Left lung (tissue), 14 donors: ENCODE measurements at places on chromosomes 2 and 18. TPM values are rescaled to one million over a fixed set of nuclear protein-coding genes. Genes with fewer than 3 reads are reported as not detected.

The SCG2 gene
- 0.71 TPM for total RNA-seq

- no peak for DNase-seq
Measured at GRCh38 chr2:148875387-148876051, 492 bp downstream of the KIF5C start.

GRCh38 chr2:27369471-27370025 lies 590 bp downstream of the EIF2B4 start:
- DNase-seq: peak; percentile 71

The PCARE gene
- total RNA-seq: 0.05 TPM

DNA sequence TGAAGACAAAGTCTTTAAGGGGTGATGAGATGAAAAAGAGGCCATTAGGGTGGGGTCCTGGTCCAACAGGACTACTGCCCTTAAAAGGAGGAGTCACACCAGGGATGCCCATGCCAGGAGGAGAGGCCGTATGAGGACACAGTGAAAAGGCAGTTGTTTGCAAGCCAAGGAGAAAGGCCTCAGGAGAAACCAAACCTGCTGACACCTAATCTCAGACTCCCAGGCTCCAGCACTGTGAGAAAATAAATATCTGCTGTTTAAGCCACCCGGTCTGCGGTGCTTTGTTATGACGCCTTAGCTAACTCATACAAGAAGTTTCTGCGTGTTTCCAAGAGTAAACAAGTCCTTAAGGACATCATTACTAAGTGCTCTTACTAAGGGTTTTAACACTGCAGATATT lies 93.6 kb downstream of the DNER start:
- DNase-seq: no peak

GRCh38 chr18:79108549-79109215 lies 39.5 kb downstream of the ATP9B start:
- no peak for DNase-seq

The LNPK gene
- 38.0 TPM for total RNA-seq

GRCh38 chr2:42192652-42193566 lies 23.8 kb downstream of the EML4 start:
- DNase-seq: no peak

DNA sequence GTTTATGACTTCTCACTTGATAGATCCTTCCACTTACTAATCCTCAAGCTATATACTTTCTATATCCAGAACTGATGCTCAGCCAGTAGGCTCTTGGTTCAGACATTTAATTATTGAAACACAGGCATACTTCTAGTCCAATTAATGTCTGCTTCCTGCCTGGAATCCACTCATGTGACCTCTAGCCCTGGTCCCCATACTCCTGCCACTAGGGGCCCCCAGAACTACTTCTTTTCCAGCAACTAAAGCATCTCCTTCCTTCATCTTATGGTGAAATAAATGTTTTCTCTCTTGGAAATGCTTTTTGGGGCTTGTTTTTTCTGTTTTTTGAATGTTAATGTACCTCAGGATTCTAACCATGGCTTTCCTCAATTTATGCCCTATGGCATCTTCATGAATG lies 527.6 kb downstream of the SATB2 start:
- DNase-seq: no peak

DNA sequence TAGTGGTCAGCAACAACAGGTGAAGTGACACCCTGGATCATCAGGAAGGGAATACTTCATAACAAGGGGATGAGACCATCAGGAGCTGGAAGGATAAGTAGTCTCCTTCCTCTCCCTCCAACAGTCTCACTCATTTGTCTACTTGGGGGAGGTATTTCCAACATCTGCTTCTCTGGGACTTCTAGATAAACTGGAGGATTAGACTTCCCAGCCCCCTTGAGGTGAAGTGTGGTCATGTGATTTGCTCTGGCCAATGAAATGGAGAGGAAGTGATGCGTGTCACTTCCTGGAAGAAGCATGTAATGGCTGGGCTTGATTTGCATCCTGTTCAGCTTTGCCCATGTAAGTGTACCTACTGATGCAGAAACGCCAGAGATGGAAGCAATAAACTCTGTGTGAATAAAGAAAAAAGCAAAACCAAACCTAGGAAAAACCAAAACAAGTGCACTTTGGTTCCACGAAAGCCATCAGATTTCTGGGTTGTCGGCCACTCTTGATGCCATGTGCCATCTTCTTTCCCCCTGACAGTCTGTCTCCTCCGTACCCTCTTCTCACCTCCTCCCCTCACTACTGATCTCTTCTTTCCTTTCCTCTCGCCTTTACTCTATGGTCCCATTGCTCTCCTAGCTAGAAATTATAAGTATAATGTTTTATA lies 76.1 kb upstream of the DNMT3A start:
- no peak for DNase-seq

DNA sequence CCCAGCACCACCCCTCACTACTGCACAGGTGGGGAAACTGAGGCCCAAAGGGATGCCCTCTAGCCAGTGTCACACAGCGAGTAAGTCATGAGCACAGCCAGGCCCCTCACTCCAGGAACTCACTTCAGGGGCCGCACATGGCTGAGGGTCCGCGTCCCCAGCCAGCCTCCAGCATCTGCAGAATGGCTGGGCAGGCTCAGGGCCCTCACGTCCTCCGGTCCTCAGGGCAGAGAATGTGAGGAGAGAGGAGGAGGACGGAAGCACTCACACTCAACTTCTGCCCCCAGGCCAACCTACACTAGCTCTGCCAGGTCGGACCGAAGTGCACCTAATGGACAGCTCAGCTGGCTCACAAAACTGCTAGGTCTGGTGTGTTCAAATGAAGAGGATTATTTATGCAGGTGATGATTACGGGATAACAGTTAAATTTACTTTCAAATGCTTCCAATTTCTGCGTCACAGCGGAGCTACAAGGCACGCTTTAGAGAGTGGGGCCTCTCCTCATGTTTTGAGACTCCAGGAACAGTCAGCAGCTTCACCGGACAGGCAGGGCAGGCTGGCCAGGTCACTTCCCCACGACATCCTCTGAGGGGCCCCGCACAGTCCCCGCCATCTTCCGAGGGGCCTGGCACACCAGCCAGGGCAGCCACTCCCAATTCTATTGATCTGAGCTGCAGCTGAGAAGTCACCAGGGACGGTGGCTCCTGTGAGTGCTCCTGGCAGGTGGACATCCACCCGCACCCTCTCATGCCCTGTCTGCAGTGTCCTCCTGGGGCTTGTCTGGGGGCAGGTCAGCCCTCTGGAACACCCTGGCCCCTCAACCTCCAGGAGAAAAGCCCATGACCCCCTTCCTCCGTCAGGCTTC lies 26.5 kb downstream of the KIF1A start:
- no peak for DNase-seq

DNA sequence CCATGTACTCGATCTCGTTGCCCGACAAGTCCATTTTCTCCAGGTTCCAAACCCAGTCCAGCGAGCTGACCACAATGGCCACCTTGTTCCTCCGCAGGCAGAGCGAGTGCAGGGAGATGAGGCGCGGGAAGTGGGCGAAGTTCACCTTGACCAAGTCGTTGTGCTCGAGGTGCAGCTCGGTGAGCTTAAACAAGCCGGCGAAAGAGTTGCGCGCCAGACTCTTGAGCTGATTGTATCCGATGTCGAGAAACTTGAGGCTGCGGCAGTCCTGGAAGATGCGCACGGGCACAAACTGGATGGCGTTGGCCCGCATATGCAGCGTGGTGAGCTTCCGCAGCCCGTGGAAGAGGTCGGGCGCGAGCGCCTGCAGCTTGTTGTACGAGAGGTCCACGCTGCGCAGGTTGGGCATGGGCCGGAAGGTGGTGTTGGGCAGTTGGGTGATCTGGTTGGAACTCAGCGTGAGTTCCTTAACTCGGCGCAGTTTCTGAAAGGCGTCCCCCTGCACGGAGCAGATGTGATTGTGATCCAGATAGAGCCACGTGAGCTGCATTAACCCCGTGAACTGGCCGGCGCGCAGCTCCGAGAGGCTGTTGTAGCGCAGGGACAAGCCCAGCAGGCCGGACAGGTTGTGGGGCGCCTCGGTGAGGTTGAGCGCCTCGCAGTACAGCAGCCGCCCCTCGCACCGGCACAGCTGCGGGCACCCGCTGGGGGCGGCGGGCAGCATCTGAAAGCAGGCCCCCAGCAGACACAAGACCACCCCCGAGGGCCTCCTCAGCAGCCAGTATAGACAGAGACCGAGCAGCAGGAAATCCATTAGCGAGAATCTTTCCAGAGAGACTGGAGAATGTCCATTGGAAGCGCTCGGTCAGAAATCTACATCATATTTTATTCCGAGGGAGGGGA lies 1.3 kb downstream of the LRRTM1 start:
- DNase-seq: no peak

DNA sequence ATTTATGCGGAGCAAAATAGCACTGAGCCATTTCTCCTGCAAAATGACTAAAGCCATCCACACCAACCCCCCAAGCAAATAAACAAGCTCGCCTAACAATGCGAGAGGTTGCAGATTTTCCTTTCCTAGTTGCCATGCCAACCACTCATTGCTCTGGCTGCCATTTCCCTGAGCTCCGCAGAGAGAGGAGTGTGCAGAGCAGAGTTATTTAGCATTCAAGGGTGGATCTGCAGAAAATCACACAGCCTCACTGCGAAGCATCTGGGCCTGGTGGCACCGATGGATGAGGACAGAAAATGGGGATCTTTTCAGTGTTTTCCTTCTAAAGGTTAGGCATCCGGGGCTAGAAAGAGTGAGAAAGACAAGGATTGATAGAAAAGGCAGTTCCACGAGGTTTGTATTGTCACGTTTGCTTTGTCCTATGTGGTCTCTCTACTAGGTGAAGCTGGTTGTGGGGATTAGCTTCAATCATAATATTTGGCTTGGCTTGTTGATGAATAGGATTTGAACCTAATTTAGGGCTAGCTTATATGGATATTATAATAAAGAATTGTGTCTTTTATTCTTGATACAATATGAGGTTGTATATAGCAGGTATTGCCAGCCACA lies 110.2 kb upstream of the UNC80 start:
- DNase-seq: no peak

- no peak for DNase-seq
Measured at GRCh38 chr18:59707306-59707705, 10.1 kb upstream of the CCBE1 start.

DNA sequence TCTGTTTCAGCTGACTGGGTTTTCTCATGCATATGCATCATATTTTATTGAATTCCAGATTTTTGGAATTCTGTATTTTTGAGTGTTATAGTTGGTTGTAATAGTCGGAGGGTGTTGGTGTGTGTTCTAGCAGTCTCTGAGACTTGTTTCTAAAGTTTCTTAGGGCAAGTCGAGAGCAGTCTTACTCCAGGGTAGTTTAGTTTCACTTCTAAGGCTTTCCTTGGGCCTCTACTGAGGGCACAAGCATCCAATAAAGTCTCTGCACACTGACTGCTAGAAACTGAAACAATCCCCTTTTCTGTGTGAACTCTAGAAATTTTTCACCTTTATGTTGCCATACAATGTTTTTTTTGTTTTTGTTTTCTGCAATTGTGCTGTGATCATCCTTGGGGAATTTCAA lies 663.7 kb upstream of the LRATD1 start:
- no peak for DNase-seq
